ENCODE measurements at places on chromosomes 11 and 22. TPM values are rescaled to one million over a fixed set of nuclear protein-coding genes. Genes with fewer than 3 reads are reported as not detected.

SCO2 gene
- 0.78 TPM for polyA plus RNA-seq

RTN4R gene
- 0.40 TPM for polyA plus RNA-seq

KCTD14 gene
- polyA plus RNA-seq, result 2.1 TPM

CLMP gene
- polyA plus RNA-seq, result 219 TPM

OR6A2 gene
- polyA plus RNA-seq, result 0.04 TPM

B3GAT1 gene
- polyA plus RNA-seq, result not detected

All from BJ (cell line).